A549 treated with RU486 at 1 μM for 4 hours (cell line): ENCODE measurements at places on chromosomes 5 and 9. TPM values are rescaled to one million over a fixed set of nuclear protein-coding genes. Genes with fewer than 3 reads are reported as not detected.

LHX2 gene
- 3.1 to 5.7 TPM (median 5.5 TPM) in 5 replicates for total RNA-seq

C8G gene
- 0.24 to 2.2 TPM (median 0.66 TPM) in 5 replicates for total RNA-seq

SPAG8 gene
- 0.26 to 0.47 TPM (median 0.41 TPM) in 5 replicates for total RNA-seq

EIF4E1B gene
- not detected in 5 replicates for total RNA-seq

ECM2 gene
- 0.07 to 0.26 TPM (median 0.21 TPM) in 5 replicates for total RNA-seq

COL15A1 gene
- 0.26 to 0.50 TPM (median 0.34 TPM) in 5 replicates for total RNA-seq

PCDHB12 gene
- total RNA-seq: 0.05 to 0.09 TPM in 2 of 5 replicates, not detected in the others

WNT8A gene
- total RNA-seq: not detected in 5 replicates

GABRA6 gene
- not detected in 5 replicates for total RNA-seq

FBP2 gene
- 0.07 TPM in 1 of 5 replicates, not detected in the others for total RNA-seq

LCNL1 gene
- not detected in 5 replicates for total RNA-seq

IER5L gene
- 36.1 to 75.2 TPM (median 74.3 TPM) in 5 replicates for total RNA-seq

ST8SIA4 gene
- 0.24 to 1.3 TPM (median 0.44 TPM) in 5 replicates for total RNA-seq

FLT4 gene
- total RNA-seq: 1.7 to 3.4 TPM (median 2.5 TPM) in 5 replicates

SVEP1 gene
- total RNA-seq: 1.2 to 1.7 TPM (median 1.6 TPM) in 5 replicates

FIBCD1 gene
- 7.6 to 16.0 TPM (median 11.0 TPM) in 5 replicates for total RNA-seq

DPM2 gene
- total RNA-seq: 35.4 to 48.4 TPM (median 47.7 TPM) in 5 replicates

TNFSF8 gene
- total RNA-seq: 0.22 TPM in 1 of 5 replicates, not detected in the others

IFNE gene
- total RNA-seq: 0.86 to 2.3 TPM (median 1.4 TPM) in 5 replicates

HTR4 gene
- total RNA-seq: not detected in 5 replicates

YTHDC2 gene
- total RNA-seq: 5.5 to 8.4 TPM (median 8.1 TPM) in 5 replicates

EGFLAM gene
- 0.30 to 0.44 TPM in 2 of 5 replicates, not detected in the others for total RNA-seq

ADRB2 gene
- total RNA-seq: 0.51 to 0.86 TPM (median 0.67 TPM) in 5 replicates

RNF130 gene
- total RNA-seq: 34.7 to 44.7 TPM (median 41.7 TPM) in 5 replicates

MYMK gene
- not detected in 5 replicates for total RNA-seq

SPATA31D4 gene
- total RNA-seq: not detected in 5 replicates
